Spleen (tissue), 13 donors: ENCODE measurements at places on chromosomes 6 and 20. TPM values are rescaled to one million over a fixed set of nuclear protein-coding genes. Genes with fewer than 3 reads are reported as not detected.

The BHLHE23 gene
- total RNA-seq = not detected

The HELZ2 gene
- total RNA-seq = 88.3 TPM

- DNase-seq = no peak
Observed at GRCh38 chr6:170421921-170422320, 115.4 kb downstream of the FAM120B start.

DNA sequence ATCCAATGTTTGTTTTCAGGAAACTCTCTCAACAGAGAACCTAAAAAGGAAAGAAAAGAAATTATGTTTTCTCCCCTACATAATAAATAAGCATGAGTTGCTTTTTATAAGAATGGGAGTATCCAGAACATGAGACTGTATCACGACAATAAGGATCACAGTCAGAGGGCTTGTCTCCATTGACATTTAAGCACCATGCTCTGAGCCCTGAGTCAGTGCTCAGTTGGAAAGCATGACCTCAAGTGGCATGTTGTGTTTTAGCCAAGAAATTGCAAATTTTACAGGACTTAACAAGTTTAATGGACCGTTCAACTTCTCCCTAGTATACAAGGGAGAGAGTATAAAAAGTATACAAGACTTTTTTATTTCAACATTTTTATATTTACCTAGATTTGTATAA, 431.6 kb downstream of the GJA1 start:
- DNase-seq = no peak

- DNase-seq = no peak
Observed at GRCh38 chr20:1912053-1912452, 16.8 kb downstream of the SIRPA start.

GRCh38 chr6:137171824-137172733, 1.4 kb downstream of the IL22RA2 start:
- no peak for DNase-seq
